ENCODE measurements at places on chromosomes 7 and 10. TPM values are rescaled to one million over a fixed set of nuclear protein-coding genes. Genes with fewer than 3 reads are reported as not detected.

The SYNPO2L gene
- total RNA-seq, result not detected

The CLRN3 gene
- not detected for total RNA-seq

DNA sequence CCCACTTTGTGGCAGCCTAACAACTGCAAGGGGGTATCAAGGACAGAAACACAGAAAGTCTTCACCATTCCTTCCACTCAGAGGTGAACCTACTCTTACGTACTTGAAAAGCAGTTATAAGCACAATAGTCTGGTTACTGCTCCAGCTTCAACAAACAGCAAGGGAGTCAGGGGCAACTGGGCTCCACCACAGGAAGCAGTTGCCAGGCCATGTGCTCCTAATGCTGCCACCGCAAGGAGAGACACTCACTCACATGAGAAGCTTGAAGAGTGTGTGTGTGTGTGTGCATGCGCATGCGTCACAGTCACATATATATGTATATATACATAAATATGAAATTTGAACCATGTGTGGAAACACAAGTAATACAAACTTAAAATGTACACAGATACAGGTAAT lies 65.5 kb downstream of the GRB10 start:
- H3K4me3 ChIP-seq, result no peak overlapping the region
- peaks cover 6% of the 10 kb centered on the region for H3K4me1 ChIP-seq
- no peaks in the 10 kb centered on the region for H3K36me3 ChIP-seq
- no peak for DNase-seq
- no peaks in the 10 kb centered on the region for H3K27me3 ChIP-seq
- no peak overlapping the region for H3K27ac ChIP-seq

DNA sequence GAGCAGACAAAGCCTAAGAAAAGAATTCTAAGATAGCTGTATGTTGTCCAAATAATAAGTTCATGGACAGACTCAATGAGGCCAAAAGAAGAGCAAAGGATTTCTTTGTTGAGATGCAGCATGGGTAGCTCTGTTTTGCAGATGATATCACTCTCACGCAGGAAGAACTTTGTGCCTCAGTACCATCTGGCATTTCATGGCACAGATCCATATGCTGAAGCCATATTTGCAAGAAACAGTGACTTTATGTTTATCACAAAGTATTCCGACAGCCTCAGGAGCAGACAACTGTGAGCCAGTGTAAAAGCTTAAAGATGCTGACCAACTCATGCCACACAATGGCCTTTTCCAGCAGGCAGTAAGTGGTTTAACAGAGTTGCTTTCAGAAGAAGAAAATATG lies 45.5 kb upstream of the RNF148 start:
- H3K27ac ChIP-seq, result no peak overlapping the region
- DNase-seq, result no peak
- no peaks in the 10 kb centered on the region for H3K36me3 ChIP-seq

GRCh38 chr10:96834120-96834519 lies 2.0 kb downstream of the LCOR start:
- no peak overlapping the region for H3K27ac ChIP-seq
- H3K4me1 ChIP-seq, result peaks cover 23% of the 10 kb centered on the region
- H3K36me3 ChIP-seq, result no peaks in the 10 kb centered on the region
- no peak for DNase-seq
- H3K27me3 ChIP-seq, result no peaks in the 10 kb centered on the region
- peak overlapping the region; percentile 71 for H3K4me3 ChIP-seq

The RBM20 gene
- 4.8 TPM for total RNA-seq

The MDH2 gene
- 63.5 TPM for total RNA-seq

The GLI3 gene
- total RNA-seq, result 2.2 TPM
